CD4-positive, alpha-beta T cell treated with Interleukin-17A for 4 hours (primary cell): ENCODE measurements at places on chromosomes 5 and 9.

GRCh38 chr5:2199697-2200096 lies 317.0 kb upstream of the IRX4 start:
- DNase-seq: no peak

- DNase-seq: no peak
Observed at GRCh38 chr9:133460405-133461175, 812 bp downstream of the CACFD1 start.

DNA sequence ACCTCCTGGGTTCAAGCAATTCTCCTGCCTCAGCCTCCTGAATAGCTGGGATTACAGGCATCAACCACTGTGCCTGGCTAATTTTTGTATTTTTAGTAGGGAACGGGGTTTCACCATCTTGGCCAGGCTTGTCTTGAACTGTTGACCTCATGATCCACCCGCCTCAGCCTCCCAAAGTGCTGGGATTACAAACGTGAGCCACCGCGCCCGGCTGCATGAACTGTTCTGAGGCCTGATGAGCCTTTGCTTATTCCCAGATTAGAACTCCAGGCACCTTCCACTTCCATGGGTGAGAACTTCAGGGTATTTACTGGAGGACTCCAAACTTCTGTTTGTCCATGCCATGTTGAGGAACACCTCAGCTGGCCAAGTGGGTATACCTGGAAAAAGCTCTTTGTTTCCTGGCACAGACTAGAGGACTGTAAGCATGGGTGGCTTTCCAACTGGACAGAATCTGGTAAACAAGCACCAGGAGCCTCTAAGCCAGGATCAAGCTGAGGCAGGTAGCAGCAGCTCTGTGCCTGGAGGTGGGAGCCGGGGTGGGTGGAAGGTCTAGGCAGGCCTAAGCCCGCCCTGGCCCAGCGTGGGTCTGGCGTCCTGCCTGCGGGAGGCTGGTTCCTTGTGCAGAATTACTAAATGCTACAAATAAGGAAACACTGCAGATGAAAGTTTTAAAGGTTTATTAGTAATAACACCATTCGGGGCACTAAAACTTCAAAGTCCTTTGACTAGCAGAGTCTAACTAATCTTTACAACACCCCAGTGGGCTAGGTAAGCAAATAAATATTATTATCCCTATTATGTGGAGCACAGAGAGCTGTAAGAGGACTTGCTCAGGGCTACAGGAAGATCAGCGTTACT lies 78.4 kb downstream of the SEMA5A start:
- no peak for DNase-seq

GRCh38 chr9:138022121-138022741 lies 144.6 kb downstream of the CACNA1B start:
- DNase-seq: no peak

GRCh38 chr5:106006242-106006641 lies 1664.5 kb downstream of the EFNA5 start:
- no peak for DNase-seq

DNA sequence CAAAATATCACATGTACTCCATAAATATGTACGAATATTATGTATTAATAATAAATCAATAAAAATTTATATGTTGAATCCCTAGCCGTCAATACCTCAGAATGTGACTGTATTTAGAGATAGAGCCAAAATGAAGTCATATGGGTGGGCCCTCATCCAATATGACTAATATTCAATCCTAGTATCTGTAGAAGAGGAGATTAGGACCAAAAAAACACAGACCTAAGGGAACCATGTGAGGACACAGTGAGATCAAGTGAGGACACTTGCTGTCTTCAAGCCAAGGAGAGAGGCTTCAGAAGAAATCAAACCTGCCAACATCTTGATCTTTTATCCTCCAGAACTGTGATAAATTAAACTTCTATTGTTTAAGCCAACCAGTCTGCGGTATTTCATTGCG lies 3.7 kb upstream of the AMACR start:
- DNase-seq: no peak

GRCh38 chr9:68844157-68844556 lies 139.1 kb downstream of the PIP5K1B start:
- no peak for DNase-seq
